Umbilical cord (tissue), 2 donors: ENCODE measurements at places on chromosomes 16 and 17. TPM values are rescaled to one million over a fixed set of nuclear protein-coding genes. Genes with fewer than 3 reads are reported as not detected.

GRCh38 chr17:43650471-43650870 lies 11.3 kb downstream of the MEOX1 start:
- no peak for DNase-seq

MT1M gene
- not detected for total RNA-seq

GRCh38 chr16:79601931-79602627 lies 1.5 kb upstream of the MAF start:
- DNase-seq, result peak; percentile 96

DNA sequence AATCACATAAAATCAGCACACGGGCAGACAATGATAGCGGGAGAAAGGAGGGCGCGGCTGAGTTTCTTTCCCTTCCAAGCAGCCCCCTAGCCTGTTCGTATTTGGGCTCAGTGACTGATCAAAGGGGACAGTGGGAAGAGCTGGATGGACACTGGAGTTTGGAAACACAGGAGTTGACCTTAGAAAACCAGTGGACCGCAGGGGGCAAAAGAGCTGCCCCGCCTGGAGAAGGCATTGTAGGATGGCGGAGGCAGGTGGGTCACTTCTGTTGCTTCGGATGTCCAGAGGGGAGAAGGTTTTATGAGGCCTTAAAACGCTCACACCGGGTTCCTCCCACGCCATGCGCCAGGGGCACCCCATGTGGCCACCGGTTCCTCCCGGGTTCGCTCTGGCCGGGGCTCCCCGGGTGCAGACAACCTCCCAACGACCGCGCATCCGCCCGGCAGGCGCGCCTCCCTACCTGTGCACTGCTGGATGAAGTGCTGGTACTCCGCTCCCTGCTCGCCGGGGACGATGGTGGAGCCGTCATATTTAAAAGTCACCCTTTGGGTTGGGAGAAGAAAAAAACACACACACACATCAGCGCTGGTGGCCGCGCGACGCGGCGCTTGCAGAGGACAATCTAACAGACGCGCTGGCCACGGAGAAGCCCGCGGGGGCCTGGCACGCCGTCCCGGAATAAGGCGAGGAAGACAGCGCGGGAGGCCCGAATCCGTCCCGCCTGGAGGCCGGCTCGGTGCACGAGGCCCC lies 662 bp downstream of the COTL1 start:
- DNase-seq, result peak; percentile 9

TMEM204 gene
- 6.7 TPM for total RNA-seq

- peak; percentile 93 for DNase-seq
Observed at GRCh38 chr17:882827-883585, 96.6 kb downstream of the NXN start.
